ENCODE measurements at places on chromosomes 6 and 20. TPM values are rescaled to one million over a fixed set of nuclear protein-coding genes. Genes with fewer than 3 reads are reported as not detected.

- DNase-seq = no peak
These were observed 13.0 kb downstream of the RIN2 start for GRCh38 chr20:19771031-19771430.

- DNase-seq = no peak
These were observed 88.0 kb upstream of the RIPOR2 start for GRCh38 chr6:25023781-25024180.

- no peak for DNase-seq
These were observed 232.6 kb downstream of the TMEM242 start for GRCh38 chr6:157090736-157091135.

- DNase-seq = no peak
These were observed 25.1 kb downstream of the CAP2 start for GRCh38 chr6:17418281-17419188.

GRCh38 chr20:10125757-10126156, 91.0 kb downstream of the ANKEF1 start:
- no peak for DNase-seq

DNA sequence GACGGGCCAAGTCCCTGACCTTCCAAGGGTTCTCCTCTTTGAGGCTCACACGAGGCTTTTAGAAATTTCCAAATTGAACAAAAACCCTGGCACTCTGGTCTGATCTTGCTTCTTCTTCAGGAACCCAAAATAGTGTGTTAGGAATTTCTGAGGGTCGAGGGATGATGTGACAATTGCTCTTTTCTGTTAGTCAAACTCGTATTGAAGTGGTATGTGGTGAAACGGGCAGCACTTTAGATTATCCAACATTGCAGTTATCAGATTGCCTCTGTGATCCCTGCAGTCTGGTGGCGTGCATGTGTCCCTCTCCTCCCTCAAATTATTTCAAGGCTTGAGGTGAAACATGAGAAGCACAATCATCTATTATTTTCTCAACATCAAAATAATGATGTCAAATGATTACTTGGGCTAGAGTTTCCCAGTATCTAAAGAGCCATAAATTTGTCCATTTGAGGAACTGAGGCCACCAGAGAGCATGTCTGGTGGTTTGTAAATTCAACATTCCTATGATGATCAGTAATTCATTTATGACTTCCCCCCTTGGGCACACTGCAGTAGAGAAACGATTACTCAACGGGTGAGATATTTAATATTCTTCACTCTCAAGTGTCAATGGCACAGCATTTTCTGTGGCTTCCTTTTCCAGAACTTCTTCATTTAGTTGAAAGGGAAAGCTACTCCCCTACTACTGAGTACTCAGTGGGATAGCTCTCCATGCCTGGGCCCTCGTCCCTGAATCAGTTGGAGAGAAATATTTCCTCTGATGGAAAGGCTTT, 308.6 kb upstream of the MAP3K7 start:
- no peak for DNase-seq

- DNase-seq = no peak
These were observed 59.7 kb downstream of the PLCB4 start for GRCh38 chr20:9128568-9128967.

GRCh38 chr20:3922223-3922982, 33.2 kb downstream of the PANK2 start:
- DNase-seq = no peak

- DNase-seq = no peak
These were observed 40.1 kb downstream of the HECA start for GRCh38 chr6:139174961-139175360.

DNA sequence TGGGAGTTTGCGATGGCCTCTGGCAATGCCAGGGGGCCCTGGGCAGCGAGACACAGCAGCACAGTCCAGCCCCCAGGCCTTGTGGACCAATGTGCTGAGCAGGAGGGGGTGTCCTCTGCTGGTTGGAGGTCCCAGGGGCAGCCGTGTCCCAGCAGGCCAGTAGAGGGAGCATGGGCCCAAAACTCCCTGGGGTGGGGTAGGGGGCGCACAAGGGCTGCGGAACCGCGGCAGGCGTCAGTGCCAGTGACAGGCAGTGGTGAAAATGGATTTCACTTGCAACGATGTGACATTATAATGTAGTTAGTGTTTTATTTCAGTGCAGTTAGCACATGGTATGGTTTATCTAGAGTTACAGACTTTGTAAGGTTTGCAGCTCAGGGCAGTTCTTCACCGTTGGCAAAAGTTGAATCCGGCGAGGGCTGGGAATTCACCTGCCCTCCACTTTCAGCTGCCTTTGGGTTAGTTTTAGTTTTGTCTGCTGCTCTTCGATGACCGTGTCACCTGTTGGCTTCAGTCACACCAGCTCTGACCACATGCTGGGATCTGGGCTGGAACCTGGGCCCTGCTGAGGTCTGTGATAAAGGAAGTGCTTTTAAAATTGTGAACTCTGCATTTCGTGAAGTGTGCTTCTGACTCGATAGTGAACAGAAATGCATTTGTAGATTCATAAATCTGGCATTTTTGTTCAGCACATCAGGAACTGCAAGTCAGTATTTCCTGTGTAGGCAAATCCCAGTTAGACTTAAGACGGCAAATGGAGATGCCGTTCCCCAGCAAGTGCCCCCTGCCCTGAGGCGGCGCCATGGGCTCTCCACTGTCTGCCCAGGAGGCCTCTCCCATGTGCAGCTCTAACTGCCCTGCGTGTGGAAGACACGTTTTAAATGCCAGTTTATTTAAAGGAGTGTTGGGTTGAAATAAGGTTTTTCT, 46.8 kb downstream of the PYGB start:
- DNase-seq = no peak

HNF4A gene
- 70.7 TPM for total RNA-seq
